Ureter (tissue), 1 donor: ENCODE measurements at places on chromosomes 3 and 15. TPM values are rescaled to one million over a fixed set of nuclear protein-coding genes. Genes with fewer than 3 reads are reported as not detected.
A peak's percentile ranks its signal among the peaks of the same experiment; 100 is the strongest.

DNA sequence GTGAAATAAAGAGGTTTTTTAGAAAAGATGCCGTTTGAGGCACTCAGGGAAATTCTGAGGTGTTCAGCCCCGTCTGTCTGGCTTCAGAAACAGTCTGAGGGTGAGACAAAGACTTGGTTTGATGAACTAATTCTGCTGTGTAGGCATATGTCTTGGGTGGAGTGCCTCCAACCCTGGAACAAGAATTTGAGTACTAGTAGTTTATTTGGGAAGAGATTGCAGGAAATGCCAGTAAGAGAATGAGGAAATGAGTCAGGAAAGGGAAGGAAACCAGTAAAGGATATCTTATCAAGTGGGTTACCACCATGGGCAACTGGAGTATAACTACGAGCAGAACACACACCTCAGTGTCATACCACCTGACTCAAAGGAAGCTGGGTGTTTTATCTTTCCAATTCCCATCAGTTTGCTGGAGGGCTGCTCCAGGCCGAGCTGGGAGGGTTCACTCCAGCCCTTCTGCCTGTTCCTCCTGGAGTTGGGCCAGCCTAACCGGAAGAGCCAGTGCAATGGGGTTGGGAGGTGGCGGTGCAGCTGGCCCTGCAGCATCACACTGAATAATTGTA is 75.3 kb downstream of the TGFBR2 start:
- DNase-seq = no peak

DNA sequence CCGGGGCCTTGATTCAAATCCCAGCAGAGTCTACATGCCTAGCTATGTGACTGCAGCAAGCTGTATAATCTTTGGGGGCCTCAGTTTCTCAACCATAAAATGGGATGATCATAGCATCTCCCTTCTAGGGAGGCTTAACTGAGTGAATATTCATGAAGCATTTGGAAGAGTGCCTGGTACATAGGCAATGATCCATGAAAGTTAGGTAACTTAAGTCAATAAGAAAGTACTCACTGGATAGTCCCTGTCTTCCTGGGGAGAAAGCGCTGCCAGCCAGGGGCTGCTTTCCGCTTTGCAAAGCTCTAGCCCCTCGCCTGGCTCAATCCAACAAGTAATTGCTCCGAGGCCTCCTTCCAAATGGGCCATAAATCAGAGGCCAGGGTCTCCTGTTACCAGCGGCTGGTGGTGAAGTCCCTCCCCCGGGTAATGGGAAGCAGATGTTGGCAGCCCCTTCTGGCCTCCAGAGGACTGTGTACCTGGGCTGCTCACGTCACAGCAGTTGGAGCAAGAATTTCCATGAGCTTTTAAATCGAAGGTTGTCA is 521.9 kb upstream of the PROK2 start:
- DNase-seq = no peak

GRCh38 chr3:55519019-55519418 is 31.9 kb upstream of the WNT5A start:
- DNase-seq = no peak

DNA sequence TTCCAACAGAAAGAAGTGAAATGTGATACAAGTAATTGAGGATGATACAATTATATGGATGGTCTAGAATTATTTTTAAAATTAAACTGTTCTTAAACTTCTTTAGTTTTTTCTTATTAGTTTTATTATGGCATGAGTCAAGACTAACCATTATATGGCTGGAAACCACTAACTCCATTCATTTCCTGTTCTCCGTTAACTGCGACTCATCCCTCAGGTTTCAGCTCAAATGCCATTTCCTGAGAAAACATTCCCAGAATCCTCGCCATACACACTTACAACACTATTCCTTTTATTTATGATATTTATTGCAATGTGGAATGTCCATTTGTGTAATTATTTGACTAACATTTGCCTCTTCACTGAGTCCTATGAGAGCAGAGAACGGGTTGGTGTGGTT is 394.1 kb downstream of the SOX2 start:
- no peak for DNase-seq

The MOBP gene
- not detected for total RNA-seq

The GPR160 gene
- total RNA-seq = 62.1 TPM

The ROBO1 gene
- 38.8 TPM for total RNA-seq

DNA sequence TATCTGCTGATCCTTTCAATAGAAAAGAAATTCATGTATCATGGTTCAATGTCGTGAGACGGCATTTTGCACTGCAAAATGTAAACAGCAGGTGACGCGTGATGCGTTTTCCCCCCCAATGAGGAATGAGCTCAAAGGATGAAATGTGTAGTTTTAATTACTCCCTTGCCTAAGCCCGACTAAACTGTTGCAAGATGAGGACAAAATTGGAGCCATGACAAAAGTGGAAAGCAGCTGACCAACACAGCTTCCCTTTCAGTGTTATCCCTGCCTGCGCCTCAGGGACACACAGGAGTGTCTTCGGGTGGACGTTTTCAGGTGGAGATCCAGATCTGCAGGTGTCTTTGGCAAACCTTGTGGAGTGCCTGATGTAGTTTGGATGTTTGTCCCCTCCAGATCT is 92.0 kb downstream of the GABRG3 start:
- no peak for DNase-seq

The PSTPIP1 gene
- 12.3 TPM for total RNA-seq

The CYP1A2 gene
- not detected for total RNA-seq

DNA sequence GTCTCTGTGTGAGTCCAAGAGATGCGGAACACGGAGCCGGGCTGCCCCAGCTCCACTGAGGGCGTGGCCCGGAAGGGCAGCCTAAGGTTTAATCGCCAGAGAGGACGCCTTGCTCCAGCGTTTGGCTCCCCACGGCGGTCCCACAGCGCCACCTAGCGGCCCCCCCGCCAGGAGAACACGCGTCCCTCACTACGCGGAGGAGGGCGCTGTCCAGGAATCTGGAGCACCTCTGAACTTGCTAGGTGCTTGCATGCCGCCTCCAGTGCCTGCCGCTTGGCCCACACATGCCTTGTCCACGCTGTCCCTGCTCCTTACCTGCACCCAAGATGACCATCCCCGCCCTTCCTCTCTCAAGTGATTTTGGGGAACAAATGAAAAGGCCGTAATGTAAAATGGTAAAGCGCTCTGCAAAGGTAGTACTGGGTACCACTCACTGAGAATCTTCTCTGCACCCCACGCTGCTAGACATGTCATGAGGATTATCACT is 14.4 kb upstream of the MRPS22 start:
- peak; percentile 89 for DNase-seq

GRCh38 chr15:99085413-99086326 is 19.2 kb upstream of the SYNM start:
- DNase-seq = no peak

GRCh38 chr15:68316061-68316804 is 38.7 kb downstream of the FEM1B start:
- no peak for DNase-seq

The ISG20 gene
- 14.2 TPM for total RNA-seq

- DNase-seq = no peak
Observed at GRCh38 chr15:92796161-92796611, 103.9 kb upstream of the CHD2 start.

DNA sequence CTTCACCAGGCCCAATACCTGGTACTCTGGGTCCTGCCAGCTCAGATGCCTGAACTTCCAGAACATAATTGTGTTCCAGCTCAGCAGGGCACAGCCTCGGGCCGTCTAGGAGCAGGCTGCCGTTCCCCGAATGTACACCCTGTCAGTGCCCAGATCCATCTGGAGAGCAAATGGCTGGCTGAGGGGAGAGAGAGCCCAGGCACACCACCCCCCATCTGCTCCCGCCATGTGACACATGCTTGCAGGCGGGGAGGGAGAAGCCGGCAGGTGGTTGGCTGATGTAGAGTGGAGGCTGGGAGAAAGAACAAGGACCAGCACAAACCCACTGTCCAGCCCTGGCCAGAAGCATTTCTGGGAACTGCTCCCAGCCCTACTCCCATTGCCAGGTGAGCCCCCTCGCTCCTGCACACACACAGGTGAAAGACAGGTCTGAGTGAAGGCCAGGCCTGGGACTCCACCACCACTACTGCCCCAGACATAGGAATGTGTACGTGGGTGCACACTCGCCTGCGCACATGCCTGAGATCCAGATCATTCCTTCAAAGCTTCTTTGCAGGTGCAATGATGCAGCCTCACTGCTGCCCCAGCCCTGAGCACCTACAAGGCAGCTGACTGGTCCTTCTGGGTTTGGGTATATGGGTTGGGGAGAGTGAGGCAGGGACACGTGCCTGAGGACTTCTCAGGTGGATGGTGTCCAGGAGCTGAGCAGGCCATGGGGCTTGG is 53.5 kb downstream of the SEMA5B start:
- no peak for DNase-seq

The PCLAF gene
- total RNA-seq = 1.8 TPM

DNA sequence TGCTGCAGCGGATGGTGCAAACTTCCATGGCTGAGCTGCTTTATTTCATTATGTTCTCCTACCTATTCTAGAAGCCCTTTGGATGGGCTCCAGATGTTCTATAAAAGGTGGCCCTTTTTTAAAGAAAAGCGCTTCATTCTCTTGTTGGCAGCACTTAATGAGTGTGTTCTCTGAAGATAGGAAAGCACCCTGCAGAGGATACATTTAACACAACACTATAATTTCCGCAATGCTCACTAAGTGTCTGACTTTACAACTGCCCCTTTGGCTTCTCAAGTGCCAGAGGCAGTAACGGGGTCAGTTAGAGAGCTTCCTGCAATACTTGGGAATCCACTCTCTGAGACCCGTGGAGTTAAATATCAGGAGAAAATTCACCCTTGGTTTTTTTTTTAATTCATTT is 88.1 kb downstream of the MDFIC2 start:
- DNase-seq = no peak

The SOX14 gene
- total RNA-seq = not detected

The AADACL2 gene
- total RNA-seq = not detected

GRCh38 chr3:76324101-76324500 is 538.8 kb upstream of the ZNF717 start:
- no peak for DNase-seq

The THAP10 gene
- total RNA-seq = 3.8 TPM

DNA sequence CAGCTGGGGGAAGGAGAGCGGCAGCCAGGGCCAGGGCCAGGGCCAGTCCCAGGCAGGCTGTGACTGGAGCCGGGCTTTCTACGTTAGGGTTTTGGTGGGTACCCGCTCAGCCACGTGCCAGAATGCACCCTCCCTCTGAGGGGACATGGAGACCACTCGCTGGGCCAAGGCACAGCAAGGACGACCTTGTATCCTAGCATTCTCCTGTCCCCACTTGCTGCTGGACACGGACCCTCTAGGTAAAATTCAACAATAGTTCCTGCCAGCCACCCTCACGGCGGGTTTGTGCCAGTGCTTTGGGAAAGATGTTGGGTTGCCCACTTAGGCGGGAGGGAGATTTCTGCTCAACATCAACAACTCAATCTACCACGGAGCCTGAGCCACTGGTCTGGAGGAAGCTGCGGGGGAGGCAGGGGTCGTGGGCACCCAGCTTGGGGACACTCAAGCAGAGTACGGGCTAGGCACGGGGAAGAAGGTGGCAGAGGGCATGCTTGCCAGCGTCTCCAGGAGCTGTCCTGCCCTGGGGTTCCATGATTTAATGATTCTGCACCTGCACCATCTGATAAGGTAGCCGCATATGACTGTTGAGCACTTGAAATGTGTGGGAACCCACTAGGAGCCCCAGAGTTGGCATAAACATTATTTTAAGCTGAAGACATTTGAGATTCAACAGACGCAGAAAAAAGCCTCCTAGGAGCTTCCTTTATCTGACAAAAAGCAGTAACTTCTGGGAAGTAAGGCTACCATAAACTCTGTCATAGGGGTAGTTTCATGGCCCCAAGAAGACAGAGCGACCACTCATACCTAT is 22.5 kb upstream of the C15orf39 start:
- DNase-seq = no peak

DNA sequence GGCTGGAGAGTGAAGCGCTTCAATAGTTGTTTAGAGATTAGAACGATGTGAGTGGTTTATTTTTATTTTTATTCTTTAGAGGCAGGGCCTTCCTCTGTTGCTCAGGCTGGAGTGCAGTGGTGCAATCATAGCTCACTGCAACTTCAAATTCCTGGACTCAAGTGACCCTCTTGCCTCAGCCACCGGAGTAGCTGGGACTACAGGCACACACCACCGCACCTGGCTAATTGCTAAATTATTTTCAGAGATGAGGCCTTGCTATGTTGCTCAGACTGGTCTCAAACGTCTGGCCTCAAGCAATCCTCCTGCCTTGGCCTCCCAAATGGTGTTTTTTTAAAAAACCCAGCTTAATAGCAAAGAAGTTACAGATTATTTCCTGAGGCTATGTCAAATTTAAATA is 29.0 kb downstream of the PPARG start:
- DNase-seq = no peak

GRCh38 chr3:18649666-18650363 is 224.7 kb upstream of the SATB1 start:
- no peak for DNase-seq

DNA sequence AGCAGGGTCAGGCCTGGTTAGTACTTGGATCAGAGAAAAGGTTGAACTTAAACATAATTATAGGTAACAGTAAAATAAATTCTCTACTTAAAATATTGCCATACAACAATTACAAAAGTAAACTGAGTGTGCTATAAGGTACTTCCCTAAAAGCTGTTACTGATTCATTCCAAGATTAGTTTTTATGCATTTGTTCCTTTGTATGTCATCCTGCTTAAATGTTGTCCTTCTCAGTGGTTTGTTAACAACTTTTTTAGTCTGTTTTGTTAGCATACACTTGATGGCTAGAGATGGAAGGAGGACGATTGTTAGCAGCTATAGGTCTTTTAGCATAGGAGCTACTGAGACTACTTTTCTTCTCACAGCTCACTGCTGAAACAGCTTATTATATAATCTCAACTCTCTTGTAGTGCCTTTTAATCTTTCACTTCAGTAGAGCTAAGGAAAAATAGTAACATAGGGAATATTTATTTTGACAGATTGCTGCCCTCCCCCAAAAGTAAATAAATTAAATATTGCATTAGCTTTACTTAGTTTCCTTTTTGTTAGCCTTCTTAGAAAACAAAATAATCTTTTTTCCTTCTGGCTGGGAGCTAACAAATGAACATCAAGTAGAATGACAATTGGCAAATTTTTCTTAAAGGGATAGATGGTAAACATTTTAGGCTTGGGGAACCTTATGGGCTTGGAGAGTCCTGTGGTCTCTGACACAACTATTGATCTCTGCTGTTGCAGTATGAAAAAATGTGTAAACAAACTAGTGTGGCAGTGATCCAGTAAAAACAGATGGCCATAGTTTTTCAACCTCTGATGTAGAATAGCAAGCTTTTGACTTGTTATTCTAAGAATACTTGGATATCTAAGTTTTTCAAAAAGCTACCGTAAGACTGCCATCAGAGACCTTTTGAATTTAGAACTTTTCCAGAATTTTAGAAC is 39.5 kb downstream of the USP8 start:
- no peak for DNase-seq

- no peak for DNase-seq
Observed at GRCh38 chr3:70658513-70659310, 346.3 kb upstream of the MDFIC2 start.

DNA sequence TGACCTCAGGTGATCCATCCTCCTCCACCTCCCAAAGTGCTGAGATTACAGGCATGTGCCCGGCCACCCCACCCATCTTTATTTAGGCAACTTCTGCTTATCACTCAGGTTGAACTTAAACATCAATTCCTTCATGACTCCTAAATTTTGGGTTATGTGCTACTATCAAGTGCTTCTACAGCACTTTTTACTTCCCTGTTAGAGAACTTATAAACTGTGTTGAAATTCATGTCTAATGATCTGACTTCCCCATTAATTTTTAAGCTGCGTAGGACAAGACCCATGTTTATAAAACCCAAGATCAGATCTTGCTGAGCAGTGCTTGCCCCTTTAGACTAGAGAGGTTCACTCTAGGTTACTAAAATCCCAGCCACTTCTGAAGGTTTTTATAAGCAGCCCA is 266.2 kb upstream of the TPRG1 start:
- DNase-seq = no peak

GRCh38 chr3:122975163-122975923 is 52.2 kb downstream of the SEMA5B start:
- DNase-seq = peak; percentile 80
